ENCODE measurements at places on chromosomes 7 and 10.

- no peak for DNase-seq
Observed at GRCh38 chr7:3239291-3239691, 61.8 kb upstream of the SDK1 start.

DNA sequence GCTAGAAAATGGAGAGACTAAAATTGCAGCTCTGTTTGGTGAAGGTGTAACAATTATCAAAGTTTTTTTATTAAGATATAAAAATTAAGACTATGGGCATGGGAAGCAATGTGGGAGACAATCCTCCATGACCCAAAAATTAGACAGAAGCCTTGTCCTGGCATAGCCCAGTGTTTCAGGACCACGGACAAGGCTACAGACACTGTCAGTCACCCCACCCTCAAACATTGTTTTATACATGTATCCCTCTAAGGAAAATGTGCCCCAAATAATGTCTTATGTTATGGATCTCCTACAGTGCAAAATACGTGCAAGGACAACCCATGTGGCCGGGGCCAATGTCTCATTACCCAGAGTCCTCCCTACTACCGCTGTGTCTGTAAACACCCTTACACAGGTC is 24.0 kb downstream of the HABP2 start:
- DNase-seq, result no peak

- no peak for DNase-seq
Observed at GRCh38 chr7:122311734-122312450, 7.3 kb upstream of the FEZF1 start.

GRCh38 chr10:78336402-78336791 is 302.7 kb downstream of the RPS24 start:
- DNase-seq, result no peak

All from stimulated activated effector memory CD8-positive, alpha-beta T cell treated with anti-CD3 and anti-CD28 coated beads, Interleukin-12 subunit alpha, Interleukin-12 subunit beta, amount 100 ng/mL, for 72 hours (primary cell).